ENCODE measurements at places on chromosomes 5 and 9.

DNA sequence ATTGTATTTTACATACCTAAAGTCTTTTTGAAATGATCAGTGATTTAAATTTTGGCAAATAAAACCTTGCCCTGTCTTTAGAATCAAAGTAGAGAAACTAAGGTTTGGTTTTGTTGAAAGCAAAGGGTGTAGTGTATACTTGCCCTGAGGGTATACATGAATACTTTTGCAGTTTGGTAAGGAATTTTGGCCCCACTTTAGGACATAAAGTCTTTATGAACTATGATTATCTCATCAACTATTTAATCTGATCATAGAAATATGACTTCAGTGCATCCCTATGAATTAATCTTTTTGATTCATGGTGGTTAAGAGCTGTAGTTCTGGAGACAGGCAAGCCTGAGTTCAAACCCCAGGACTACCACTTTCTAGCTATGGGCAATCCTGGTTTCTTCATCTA, 17.7 kb downstream of the RAD1 start:
- DNase-seq: no peak

- DNase-seq: no peak
These were observed 30.1 kb upstream of the HAND1 start for GRCh38 chr5:154508114-154508513.

DNA sequence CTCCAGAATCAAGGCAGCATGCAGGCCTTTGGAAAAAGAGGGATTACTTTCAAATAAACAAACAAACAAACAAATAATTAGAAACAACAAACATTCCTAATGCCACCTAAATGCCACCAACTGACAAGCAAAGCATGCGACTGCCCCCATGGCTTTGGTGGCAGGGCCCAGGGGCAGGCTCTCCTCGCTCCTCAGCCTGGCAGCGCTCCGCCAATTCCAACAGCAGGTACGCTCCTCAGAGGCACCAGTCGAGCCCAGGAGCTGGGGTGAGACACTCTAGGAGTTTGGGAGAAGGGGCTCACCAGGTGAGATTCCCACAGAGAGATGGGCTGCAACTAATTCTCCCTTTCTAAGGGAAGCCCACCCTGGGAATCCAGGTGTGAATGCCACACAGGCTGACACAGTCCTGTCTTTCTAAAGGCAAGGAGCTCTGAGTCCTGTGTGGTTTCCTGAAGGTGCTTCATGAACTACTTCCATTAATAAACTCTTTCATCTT, 27.8 kb downstream of the CSF2 start:
- DNase-seq: no peak

- DNase-seq: no peak
These were observed 12.9 kb downstream of the ADRA1B start for GRCh38 chr5:159929176-159929575.

DNA sequence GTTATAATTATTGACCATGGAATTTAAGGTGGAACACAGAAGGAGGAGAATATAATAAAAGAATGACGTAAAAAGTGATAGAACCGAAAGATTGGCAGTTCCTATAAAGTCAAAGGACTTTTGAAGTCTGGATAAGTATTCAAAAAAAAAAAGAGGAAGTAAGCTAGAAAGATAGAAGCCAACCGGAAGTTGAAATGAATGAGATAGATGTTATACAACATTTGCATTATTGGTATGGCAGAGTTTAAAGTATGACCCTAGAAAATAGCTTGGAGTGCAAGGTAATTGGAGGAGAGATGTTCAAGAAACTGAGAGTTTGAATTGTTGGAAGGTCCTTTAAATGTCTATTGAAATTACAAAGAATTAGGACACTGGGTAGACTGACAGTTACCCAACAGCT, 293.6 kb downstream of the FER start:
- no peak for DNase-seq

GRCh38 chr5:133250527-133250926, 198.7 kb downstream of the HSPA4 start:
- no peak for DNase-seq

- no peak for DNase-seq
These were observed 17.6 kb upstream of the SETX start for GRCh38 chr9:132372177-132373095.

GRCh38 chr5:160036884-160037283, 27.9 kb downstream of the TTC1 start:
- no peak for DNase-seq

DNA sequence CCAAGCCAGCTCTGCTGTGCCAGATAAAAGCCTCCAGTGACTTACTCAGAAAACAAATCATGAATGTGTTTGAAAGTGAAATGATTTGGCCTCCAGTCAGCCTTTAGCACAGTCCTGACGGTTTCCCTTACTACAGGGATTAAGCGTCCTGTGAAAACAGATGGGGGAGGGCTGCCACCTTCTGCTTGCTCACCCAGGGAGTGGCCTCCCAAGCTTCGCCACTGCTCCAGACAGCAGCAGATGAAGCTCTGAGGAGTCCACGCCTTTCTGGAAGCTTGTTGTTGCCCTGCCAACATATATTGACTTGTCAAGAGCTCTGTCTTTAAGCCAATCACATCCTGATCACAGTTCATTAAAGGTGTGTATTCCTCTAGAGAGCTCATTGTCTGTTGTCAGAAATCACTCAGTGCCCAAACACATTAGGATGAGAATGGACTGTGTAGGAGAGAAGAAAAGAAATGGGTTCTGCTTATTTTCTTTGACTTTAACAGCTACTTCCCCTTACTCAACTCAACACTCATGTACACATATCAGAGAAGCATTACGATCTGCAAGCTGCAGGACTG, 4.9 kb upstream of the FYB1 start:
- no peak for DNase-seq

DNA sequence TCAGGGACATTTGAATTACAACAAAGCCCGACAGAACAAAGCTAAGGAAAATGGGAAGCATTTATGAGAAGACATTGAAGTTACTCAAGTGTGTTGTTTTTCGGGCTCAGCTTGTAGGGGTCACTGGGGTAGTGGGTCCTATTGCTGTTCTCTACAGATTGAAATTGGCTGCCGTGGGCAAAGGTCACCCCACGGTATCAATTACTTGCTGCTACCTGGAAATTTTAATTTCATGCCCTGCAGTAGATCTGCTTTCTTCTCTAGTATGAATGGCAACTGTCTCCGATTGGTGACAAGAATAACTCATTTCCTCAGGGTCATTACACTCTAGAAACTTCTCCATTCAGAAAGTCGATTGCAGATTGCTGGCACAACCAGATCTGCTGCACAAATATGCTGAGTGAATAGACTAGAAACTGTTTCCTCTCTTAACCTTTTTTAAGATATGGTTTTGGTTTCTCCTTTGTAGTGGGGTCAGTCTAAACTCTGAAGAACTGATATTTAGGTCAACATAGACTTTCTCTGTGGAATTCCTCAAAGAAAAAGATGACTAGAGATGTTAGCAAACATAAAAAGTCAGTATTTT, 454.1 kb downstream of the ARHGEF28 start:
- no peak for DNase-seq

GRCh38 chr9:13267743-13268142, 11.7 kb downstream of the MPDZ start:
- peak; percentile 78 for DNase-seq

- peak; percentile 37 for DNase-seq
These were observed 222.4 kb downstream of the MAPKAP1 start for GRCh38 chr9:125484350-125485282.

DNA sequence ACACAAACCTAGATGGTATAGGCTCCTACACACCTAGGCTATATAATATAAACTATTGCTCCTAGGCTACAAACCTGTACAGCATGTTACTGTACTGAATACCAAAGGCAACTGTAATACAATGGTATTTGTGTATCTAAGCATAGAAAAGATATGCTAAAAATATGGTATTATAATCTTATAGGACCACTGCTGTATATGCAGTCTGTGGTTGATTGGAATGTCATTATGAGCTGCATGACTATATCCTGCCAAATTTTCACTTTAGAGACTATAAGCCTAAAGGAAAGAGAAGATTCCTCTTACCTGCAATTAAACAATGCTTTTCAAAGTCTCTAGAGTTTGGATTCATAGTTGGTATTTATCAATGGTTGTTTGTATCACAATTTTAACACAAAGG, 24.7 kb upstream of the ACOT12 start:
- DNase-seq: no peak

GRCh38 chr9:6739218-6739617, 18.6 kb upstream of the KDM4C start:
- DNase-seq: peak; percentile 8

- no peak for DNase-seq
These were observed 430.4 kb downstream of the CAAP1 start for GRCh38 chr9:26462213-26462612.

DNA sequence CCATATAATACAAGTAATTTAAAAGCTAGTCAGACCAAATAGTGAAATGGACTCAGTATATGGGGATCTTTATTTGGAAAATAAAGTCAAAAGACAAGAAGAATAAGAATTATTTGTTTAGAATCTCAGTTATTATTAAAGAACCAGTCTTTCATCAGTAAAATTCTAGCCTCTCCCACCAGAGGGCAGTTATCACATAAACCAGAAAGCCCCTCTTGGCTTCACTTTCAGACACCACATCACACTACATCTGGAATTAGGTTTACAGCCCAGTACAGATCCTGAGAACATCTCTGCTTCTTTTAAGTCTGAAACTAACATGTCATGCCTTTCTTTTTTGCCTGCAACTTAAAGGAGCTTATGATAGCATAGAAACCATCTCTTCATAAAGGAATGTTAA, 12.2 kb upstream of the HSPB3 start:
- peak; percentile 28 for DNase-seq

DNA sequence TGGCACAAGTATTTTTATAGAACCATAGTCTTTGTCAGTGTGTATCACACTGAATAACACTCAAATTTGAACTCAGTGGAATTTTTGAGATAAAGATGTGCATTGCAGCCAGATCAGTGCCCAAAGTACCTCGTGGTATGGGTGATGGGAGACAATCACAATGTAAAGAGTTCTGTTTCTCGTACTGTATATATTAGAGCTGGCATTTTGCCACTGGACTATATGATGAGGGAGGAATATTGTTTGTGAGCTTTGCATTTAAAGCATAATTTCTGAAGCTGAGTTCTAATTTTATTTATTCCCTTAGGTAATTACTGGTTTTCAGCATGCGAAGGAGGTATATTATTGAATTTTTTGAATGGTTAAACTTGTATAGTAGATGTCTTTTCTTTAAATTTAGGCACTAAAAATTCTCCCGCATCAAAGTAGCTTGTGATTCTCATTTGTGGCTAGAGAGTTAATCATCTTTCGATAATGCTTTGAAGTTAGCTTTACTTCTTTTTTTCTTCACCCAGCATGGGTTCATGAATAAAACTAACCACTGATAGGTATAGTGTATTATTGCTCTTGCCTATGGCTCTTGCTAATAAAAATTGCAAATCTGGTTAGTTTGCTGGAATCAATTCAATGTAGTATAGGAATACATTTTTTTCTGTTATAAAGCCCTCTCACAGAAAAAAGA, 43.1 kb downstream of the PAM start:
- DNase-seq: no peak

DNA sequence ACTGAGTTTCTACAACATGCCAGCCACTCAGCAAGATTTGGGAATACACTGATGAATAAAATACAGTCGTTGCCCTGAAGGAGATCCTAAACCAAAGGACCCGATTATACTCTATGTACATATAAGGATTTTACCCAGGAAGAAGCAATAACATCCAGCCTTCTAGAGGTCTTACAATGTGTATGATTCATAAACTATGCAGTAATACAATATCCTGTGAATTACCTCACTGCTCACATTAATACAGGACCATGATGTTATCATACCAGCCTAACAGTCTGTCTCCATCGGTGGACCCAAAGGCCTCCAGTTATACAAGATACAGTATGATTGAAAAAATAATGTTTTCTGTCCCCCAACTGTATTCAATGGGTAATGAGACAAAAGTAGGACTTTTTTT, 310.5 kb upstream of the TRPM3 start:
- peak; percentile 24 for DNase-seq
